ENCODE measurements at places on chromosomes 3 and 15. TPM values are rescaled to one million over a fixed set of nuclear protein-coding genes. Genes with fewer than 3 reads are reported as not detected.

GRCh38 chr3:158050461-158050860 lies 55.8 kb downstream of the SHOX2 start:
- no peak overlapping the region for H3K27ac ChIP-seq
- H3K4me1 ChIP-seq = no peaks in the 10 kb centered on the region
- H3K4me3 ChIP-seq = no peak overlapping the region
- no peak for DNase-seq
- no peaks in the 10 kb centered on the region for H3K27me3 ChIP-seq

- H3K4me3 ChIP-seq = no peak overlapping the region
- H3K36me3 ChIP-seq = no peaks in the 10 kb centered on the region
- no peak for DNase-seq
- H3K27me3 ChIP-seq = no peaks in the 10 kb centered on the region
Observed at GRCh38 chr15:96448923-96449322, 118.4 kb downstream of the NR2F2 start.

DNA sequence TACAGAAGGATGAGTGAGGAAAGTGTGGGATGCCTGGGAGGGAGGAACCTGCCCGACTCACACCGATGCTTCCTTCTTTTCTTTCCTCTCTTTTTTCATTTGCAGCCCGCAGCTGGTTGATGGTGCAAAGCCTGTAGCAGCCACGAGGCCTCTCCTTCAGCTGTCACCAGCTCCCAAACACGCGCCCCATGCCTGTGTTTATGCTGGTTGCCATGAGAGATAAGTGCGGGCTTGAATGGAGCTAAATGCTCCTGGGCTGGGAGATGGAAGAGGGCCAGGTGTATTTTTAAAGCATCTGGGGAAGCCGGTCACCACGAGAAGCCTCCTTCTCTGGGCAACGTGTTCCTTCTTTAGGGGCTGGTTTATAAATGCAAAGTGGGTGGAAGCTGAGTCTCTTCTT lies 9.3 kb downstream of the COLQ start:
- no peaks in the 10 kb centered on the region for H3K27me3 ChIP-seq
- no peaks in the 10 kb centered on the region for H3K36me3 ChIP-seq
- no peaks in the 10 kb centered on the region for H3K4me1 ChIP-seq
- H3K27ac ChIP-seq = no peak overlapping the region
- peak; percentile 55 for DNase-seq
- no peak overlapping the region for H3K4me3 ChIP-seq

DNA sequence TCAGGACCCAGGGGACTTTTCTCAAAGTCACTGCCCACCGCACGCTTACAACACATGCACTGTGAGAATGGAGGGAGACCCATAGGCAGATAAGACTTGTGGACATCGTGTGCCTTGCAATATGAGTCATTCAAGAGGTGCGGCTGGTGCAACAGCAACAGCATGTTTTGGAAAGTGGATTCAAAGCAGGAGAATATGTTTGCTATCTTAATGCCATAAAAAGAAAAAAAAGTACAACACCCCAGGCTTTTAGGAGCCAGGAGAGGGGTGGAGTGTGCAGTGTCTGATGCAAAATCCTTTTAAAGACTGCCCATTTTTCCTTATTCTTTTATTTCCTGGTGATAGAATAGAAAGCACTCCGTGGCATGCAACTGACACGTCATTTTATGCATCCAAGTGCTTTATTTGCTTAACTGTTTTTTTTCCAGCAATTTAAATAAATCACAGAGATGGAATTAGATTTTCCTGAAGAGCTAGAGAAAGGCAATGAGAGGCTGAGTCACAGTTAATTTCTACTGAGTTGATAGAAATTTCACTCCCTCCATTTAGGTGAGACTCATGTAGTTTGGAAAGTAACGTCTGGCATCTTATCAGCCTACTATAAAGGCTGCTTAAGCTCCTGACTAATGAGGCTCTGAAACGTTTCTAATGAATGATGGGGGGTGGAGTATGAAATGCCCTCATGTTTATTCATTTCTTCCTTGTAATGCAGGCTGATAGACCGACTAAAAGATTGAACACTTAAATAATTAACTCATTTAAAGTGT lies 96.4 kb downstream of the NSUN3 start:
- no peak overlapping the region for H3K4me3 ChIP-seq
- no peaks in the 10 kb centered on the region for H3K4me1 ChIP-seq
- no peak for DNase-seq

DNA sequence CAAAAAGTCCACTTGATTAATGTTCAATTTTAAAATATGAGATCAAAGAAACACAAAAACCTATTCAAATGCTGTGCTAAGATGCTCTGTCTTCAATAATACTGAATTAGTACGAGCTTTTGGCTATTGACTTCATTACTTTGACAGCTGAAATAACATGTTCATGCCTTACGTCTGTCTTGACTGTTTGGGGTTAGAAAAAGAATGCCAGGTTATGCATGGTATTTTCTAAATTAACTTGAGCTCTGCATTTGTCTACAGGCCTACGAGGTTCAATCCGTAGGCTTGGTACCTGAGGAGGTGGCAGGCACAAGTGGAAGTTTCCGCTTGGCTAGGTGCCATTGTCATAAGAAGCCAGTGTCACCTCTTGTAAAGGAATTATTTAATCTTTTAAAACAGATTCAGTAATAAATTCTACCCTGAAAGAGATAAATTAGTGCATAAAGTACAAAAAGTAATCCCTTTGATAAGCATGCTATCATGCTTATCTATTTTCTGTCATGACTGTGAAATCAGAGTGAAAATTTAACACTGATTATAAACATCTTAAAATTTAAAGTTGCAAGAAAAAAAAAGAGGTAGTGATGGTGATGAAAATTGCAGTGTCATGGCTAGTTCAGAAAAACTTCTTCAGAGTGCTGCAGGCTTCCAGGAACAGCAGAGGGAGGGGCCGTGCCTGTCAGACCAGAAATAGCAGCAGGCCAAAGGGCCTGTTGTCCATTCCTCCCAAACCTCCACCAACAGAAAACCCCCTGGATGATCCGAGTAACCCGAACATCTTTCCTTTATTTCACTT lies 115.7 kb downstream of the ARRDC4 start:
- no peak overlapping the region for H3K27ac ChIP-seq
- no peaks in the 10 kb centered on the region for H3K27me3 ChIP-seq
- H3K36me3 ChIP-seq = no peaks in the 10 kb centered on the region
- H3K4me3 ChIP-seq = no peak overlapping the region
- DNase-seq = no peak
- no peaks in the 10 kb centered on the region for H3K4me1 ChIP-seq

DNA sequence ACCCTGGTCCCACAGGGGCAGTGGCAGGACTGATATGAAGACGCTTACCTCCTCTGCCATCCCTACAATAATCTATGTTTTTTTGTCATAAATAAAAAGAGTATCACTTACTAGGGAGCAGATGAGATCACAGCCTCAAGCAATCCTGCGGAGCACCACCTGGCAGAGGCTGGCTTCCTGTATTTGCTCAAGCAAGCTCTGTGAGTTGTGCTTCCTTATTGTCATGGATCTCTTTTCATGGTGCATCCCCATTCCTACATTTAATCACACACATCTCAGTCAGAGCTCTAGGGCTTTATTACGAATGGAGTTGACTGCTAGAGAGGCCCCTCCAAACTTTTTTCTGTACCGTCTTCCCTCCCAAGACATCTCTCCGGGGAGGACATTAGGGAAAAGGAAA lies 186.0 kb downstream of the UBE2E2 start:
- H3K27ac ChIP-seq = no peak overlapping the region
- peaks cover 12% of the 10 kb centered on the region for H3K4me1 ChIP-seq
- no peak overlapping the region for H3K4me3 ChIP-seq
- H3K27me3 ChIP-seq = no peaks in the 10 kb centered on the region

DNA sequence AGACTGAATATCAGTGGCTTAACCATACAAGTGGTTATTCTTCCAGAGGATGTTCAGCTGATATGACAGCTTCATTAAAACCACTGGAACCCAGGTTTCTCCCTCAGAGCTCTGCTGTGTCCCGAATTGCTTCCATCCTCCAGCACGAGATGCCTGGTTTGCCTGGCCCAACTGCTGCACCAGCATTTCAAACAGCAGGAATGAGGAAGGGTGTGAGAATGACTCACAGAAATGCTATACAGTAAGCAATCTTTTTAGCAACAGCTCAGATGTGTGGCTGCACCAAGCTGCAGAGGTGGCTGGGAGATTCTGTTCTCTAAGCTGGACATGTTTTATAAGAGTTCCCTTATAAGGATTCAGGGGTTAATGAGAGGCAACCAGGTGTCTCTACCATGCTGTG lies 271.0 kb downstream of the GABRG3 start:
- H3K27ac ChIP-seq = no peak overlapping the region
- no peaks in the 10 kb centered on the region for H3K4me1 ChIP-seq
- no peaks in the 10 kb centered on the region for H3K36me3 ChIP-seq
- no peak for DNase-seq

The C3orf20 gene
- 0.09 TPM for total RNA-seq

The FANCD2OS gene
- not detected for total RNA-seq

The DAZL gene
- total RNA-seq = not detected

The GOLGA6A gene
- not detected for total RNA-seq

The LRRIQ4 gene
- not detected for total RNA-seq

The AADAC gene
- total RNA-seq = 20.2 TPM
